ENCODE measurements at places on chromosomes 16 and 17.

DNA sequence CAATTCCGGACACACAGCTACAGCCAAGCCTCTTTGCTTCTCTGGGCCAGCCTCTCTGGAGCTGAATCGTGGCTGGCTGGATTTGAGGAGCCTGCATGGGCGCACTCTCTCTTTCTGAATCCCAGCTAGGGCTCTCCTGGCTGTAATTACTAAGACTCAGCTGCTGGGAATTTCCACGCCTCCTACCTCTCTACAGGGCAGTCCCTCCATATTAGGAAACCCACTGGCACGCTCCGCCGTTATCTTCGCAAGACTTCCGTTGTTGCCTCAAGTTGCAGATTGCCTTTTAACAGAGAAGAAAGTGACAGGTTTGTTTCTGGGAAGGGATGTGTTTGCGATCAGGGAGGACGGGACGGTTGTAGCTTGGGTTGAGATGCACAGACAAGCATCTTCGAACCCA is 188.4 kb upstream of the NLRP1 start:
- DNase-seq: no peak

- DNase-seq: no peak
Observed at GRCh38 chr17:5514976-5515375, 28.6 kb downstream of the MIS12 start.

DNA sequence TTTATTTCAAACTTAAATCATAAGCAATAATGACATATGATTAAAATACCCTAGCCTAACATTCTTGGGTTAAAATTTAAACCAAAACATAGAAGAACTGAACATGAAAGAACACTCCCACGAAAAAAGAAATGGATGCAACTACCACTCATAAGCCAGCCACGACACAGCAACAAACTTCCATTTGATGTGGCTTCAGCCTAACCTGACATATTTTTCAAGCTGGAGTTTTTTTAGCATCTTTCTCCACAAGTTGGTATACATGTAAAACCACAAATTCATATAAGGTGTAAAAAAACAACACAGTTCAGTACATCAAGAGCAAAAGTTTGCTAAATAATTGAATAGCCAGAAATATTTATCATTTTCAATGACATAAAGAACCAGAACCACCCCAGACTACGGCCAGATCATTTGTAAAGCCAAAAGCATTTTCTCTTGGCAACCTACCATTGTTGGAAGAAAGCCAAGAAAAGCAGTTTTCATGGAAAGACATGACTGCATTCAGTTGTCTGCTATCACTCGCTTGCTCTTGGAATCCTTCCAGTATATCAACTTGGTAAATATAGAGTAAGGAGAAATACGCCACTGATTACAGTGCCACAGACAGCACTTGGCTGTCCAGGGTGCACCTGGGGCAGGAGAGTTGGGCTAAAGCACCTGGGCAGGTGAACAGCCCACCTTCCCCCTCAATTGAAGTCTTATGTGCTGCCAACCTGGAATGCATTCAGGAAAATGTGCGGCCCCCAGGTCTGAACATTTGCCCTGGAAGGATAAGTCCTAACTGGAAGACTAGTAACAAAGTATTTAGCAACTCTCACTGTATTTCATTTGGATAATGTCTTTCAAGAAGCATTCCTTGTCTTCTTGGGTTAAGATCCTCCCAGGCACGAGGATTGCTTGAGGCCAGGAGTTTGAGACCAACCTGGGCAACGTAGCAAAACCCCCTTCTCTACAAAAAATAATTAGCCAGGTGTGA is 60.5 kb downstream of the CREBBP start:
- peak; percentile 70 for DNase-seq

DNA sequence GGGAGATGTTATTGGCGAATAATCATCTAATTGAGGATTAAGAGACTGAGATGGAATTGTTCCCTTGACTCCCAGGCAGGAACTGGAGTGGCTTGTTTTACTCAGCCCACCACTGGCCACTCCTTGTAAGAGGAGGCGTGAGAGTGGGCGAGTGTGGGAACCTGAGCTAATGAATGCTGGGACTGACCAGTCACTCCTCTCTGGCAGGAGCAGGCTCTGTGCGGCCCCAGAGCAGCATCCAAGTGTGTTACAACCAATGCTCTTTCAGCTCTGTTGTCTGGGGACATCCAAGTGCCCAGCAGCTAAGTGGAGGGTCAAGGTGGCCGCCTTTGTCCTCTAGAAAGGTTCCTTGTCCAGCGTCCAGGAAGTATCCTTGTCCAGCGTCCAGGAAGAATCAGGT is 739.9 kb downstream of the CDH8 start:
- DNase-seq: no peak

DNA sequence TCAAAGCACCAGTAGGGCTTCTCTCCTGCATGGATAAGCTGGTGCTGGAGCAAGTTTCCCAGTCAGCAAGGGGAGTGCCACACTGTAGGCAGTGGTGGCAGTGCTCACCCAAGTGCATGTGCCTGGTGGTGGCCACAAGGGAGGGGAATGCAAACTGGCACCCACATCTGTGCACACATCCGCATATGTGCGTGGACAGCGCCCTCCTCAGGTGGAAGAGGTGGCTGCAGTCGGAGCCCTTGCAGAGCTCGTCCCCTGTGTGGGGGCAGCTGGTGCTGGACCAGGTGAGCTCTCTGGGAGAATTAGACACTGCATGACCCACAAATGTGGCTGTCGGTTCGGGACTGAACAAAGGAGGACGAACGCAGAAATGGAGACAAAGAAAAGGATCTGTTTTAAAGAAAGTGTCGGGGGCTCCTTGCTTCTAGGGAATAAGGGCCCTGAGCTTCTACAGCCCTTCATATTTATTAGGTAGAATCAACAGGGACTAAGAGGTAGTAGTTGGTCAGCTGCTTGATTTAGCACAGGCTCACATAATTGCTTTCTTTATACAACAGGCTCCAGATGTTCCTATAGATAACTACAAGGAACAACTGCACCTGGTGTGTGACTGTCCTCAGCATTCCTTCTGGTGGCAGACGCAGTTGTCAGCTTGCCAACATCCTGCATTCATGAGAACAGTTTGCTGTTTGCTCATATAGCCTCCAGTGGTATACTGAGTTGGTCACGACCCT is 5.3 kb upstream of the ZNF689 start:
- peak; percentile 67 for DNase-seq

GRCh38 chr17:49218941-49219913 is 8.7 kb downstream of the ABI3 start:
- no peak for DNase-seq

DNA sequence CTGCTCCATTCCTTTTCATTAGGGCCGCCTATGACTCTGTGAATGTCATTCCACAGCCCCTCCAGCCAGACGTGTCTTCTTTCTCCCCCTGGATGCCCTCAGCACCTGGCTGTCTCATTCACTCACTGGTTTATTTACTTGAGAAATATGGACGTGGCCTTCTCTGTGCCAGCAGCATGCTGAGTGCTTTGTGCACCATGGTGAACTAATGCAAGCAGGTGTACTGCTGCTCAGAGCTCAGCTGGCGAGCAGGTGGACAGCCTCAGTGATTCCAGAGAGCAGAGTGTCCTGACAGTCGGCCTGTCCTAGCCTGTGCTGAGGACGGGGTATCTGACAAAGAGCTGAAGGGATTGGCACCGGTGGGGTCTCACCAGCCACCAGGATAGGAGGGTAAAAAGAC is 96.7 kb downstream of the GNAO1 start:
- no peak for DNase-seq

DNA sequence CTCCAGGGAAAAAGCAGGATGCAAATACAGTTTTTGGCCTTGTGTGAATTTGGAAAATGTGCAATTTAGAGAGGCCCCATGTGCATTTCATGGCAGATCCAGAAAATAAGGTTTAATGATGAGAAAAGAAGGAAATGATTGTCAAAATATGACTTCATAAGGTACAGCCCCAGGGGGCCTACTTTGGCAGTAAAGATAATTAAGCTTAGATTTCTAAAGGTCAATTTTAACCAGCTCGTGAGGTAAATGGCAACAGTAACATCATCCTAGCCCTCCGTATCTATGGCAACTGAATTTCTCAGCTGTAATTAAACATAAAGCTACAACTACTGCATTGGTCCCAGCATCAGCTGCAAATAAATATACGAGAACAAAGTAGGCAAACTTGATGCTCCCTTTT is 30.0 kb upstream of the PRSS54 start:
- no peak for DNase-seq

DNA sequence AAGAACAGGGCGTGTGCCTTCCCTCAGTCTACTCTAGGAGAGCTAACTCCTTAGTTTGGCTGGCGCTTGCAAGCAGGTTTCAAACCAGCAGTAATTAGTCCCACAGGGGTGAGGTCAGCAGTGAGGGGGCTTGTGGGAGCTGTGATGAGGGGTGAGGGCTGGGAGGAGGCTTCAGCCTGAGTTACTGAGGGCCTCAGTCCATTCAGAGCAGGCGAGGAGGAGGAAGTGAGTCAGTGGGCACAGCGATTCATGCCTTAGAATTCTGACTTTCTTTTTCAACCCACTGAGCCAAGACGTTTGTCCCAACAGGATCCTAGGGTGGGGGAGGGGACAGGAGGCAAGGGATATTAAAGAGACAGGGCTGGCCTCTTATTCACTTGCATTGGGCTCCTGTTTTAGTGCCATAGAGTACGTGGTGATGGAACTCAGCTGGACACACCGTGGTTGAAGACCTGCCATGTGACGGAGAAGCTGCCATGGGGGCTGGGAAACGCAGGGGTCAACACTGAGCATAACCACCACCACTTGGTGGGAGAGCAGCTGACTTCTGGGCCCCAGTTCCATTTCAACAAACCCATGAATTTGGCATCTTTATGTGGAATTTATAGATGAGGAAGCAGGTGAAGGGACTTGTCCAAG is 8.3 kb upstream of the ITGA3 start:
- DNase-seq: no peak

DNA sequence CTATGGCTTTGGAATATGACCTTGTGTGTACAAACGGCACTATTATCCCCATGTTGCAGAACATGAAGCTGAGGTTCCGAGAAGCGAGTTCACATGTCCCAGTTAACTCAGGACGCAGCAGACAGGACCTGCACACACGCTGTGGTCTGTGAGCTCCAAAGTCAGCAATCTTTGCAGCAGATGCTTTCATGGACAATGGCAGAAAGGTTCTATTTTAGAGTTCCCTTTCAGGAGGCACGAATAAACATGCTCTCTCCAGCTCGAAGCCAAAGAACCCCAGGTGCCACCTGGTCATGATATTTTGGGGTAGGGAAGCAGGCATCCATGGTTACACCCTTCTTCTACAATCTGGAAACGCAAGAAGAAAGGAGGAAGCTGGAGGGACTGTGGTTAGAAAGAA is 412.0 kb downstream of the TMEM114 start:
- no peak for DNase-seq

DNA sequence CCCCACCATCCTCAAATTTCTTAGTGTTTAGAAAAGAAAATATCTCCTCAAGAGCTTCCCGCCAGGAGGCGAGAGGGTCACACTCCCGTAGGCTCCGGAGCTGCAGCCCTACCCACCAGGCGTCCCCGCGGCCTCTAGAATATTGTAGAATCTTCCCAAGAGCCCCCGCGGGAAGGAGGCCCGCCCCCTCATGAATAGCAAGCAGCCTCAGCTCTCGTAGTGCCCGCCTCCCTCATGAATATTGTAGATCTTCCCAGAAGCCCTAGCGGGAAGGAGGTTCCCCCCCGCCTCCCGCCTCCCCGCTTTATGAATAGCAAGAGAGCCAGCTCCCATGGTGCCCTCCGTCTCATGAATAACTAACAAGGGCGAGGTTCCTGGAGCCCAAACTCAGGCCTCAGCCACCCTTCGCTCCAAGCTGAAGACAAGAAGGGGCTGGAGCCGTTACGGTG is at the start of gene FBXO47:
TSS of gene FBXO47 (minus strand) at position 114 of the 449 bp plus-strand sequence. CDS start 4,378 bp downstream, outside the sequence.
- no peak for DNase-seq

DNA sequence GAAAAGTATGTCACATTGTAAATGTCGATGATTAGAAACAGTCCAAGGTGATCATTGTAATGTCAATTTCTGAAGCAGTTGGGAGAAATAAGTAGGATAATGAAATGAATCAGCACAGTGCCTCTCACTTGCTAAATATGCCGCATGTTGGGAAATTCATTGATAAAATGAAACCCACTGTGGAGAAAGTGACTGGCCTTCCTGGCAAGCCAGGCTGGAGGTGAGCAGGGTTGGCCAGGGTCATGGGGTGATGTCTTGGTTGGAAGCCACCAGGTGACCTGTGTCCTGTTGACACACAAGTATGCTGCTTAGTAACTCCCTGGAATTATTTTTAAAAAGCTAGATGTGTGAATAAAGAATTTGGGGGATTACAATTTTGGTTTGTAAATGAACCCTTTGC is 14.9 kb upstream of the WNT9B start:
- no peak for DNase-seq

DNA sequence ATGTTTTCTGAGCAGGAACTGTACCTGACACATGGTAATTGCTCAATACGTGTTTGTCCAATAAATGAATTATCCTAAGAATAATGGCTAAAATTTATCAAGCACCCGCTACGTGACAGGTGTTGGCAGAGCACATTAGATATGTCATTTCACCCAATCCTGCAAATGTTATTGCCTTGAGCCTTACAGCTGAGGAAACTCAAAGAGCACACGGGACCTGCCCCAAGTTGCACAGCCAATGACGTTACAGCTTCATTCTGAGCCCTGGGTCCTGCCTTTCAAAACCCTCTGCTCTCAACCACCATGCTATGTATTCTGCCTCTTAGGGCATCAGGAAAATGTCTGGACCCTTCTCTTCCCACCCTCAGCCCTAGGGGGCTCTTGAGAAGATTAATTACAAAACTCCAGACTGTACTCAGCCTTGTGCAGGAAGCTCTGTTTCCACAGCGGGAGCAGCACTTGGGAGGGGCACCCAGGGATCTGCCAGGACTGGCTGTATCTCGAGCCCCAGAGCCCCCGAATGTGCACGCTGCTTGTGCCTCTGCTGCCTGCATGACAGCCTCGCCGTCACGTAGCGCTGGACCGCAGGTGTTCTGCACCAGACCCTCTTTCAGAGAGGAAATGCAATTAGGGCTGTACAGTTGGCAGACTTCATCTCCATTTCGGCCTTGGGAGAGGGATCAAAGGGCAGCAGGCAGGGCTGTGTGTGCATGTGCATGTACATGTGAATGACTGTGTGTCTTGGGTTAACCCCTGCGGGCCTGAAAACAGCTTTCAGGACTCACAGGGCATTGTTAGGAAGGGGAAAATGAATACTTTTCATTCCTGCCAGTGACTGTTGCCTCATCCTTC is 71.6 kb downstream of the GPR139 start:
- no peak for DNase-seq

DNA sequence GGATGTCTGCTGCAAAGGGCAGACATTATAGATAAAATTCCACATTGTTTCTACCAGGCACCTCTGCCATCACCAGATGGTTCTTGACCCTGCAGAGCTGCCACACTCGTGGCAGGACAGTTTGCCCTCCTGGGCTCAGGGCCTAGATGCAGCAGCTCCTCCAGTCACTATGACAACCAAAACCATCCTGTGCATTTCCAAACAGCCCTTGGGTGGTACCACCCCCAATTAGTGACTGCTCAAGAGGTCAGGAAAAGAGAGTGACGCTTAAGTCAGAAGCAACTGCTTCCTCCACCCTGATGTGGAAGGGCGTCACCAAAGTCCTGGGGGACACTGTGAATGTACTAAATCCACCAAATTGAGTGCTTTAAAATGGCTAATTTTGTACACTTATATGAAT is 109.2 kb downstream of the C16orf95 start:
- DNase-seq: no peak

GRCh38 chr17:78294776-78295175 is 63.3 kb downstream of the TMEM235 start:
- no peak for DNase-seq

Measured in NCI-H510A (cell line).